ENCODE measurements at places on chromosomes 16 and 17.

- DNase-seq: no peak
Observed at GRCh38 chr17:42424991-42425610, 2.0 kb upstream of the CAVIN1 start.

DNA sequence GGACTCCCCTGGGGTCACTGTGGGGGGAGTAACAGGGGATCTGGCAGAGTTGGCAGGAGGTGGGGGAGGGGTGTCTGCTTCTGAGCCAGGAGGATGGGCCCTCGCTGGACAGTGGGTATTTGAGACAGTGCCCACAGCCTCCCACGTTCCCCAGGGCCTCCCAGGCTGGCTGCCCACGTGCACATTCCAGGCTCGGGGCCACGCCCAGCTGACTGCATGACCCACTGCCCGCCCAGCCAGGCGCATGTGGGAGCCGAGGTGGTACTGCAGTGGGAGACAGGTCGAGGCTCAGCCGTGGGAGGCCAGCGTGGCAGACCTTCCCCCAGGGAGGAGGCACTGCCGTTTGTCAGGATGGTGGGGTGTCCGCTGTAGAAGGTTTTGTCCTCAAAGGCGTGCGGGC lies 38.8 kb downstream of the BAHCC1 start:
- no peak for DNase-seq

DNA sequence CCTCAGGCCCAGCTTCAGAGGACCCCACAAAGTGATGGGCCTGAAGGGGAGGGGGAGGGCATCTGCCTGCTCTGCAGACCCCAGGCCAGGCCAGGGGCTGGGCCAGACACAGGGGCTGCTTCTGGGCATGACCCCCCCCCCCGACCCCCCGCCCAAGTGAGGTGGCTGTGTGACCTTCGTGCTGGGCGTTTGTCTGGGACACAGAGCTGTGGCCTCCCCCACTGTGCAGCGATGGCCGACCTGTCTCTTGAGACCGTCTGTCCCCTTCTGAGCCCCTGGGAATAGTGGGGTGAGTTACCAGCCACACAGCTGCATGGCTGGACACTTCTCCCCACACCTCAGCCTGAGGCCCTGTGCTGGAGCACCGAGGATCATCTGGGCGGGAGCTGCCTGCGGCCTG lies 34.8 kb upstream of the GNG13 start:
- no peak for DNase-seq

DNA sequence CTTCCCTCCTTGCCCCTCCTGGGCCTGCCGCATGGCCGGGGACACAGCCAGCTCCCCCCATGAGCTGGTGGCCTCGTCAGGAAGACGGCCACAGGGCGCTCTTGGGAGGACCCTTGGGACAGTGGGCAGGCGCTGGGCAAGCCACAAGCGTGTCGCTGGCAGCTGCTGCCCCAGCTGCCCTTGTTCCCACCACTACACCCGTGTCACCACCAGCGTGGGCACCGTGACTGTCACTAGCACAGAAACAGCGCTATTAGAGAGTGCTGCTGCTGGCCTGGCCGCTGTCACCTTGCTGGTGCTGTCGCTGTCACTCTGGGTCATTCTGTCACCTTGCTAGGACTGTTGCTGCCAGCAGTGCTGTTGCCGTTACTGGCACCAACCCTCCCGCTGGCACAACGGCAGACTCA lies 47.2 kb downstream of the ZFPM1 start:
- DNase-seq: no peak

DNA sequence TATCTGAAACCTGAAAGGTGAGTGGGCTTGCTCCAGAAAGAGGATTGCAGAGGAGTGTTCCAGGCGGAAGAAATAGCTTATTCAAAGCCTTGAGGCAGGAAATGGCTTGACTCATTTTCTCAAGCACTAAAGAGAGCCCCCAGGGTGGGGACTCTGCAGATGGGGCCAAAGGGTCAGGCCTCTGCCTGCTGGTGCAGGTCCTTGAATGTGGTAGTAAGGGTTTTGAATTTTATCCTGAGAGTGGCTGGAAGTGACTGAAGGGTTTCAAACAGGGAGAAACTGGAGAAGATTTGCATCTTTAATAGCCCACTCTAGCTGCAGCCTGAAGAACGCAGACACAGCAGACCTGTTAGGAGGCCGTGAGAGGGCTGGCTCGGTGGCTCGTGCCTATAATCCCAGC lies 144.4 kb downstream of the CCT6B start:
- no peak for DNase-seq

GRCh38 chr17:78962345-78962983 lies 17.3 kb downstream of the LGALS3BP start:
- DNase-seq: no peak

- peak; percentile 29 for DNase-seq
Observed at GRCh38 chr16:525520-526180, 1.9 kb upstream of the CAPN15 start.

DNA sequence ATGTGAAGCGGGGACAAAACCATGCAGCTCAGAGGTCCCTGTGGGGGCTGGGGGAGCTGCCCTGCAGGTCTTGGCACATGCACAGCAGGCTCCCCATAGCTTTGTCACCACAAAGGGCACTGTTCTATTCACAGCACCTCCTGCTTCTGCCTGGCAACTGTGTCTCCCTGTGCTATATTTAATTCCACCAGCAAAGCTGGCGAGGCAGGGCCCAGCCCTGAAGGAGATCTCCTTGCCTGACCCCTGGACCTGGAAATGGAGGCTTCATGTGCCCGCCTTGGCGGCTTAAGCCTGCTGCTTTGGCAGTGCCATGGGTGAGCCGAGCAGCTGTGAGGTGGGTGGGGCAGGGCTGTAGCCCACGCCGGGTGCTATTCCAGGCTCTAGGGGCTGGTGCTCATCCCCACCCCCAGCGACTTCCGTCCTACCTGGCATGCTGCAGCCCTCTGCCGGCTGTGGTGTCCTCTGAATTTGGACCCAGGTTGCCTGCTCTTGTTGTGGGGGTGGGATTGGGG lies 6.8 kb downstream of the LDHD start:
- no peak for DNase-seq

DNA sequence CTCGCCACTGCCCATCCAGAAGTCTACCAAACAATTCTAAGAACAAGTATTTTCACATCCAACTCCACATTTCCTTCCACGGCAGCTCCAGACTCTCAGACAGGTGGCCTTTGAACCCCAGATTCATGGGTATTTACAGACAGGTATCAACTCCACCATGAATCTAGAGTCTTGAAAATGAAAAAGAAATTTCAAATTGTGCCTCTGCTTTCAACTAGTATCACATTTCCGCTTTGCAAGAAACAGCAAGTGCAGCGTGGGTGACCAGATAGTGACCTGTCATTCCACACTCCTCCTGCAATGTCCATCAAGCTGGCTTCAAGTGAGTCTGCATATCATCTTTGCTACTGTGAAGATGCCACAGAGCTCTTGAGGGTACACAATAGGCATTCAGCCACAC lies 232.4 kb upstream of the RPL38 start:
- no peak for DNase-seq

GRCh38 chr17:82390860-82391435 lies 19.4 kb downstream of the UTS2R start:
- DNase-seq: no peak

DNA sequence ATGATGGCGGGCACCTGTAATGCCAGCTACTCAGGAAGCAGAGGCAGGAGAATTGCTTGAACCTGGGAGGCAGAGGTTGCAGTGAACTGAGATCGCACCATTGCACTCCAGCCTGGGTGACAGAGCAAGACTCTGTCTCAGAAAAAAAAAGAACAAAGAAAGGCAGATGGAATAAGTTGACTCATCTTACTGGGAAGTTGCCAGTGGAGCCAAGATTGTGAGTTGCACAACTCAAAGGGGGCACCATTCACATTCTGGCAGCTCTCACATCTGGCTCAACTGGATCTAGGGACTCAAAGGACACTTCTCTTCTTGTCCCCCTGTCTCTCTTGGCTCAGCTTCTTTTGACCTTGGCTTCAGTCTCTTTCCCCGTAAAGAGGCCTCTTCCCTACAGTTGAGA lies 53.7 kb upstream of the ETV4 start:
- DNase-seq: peak; percentile 44

- DNase-seq: no peak
Observed at GRCh38 chr16:48629531-48629930, 19.6 kb upstream of the N4BP1 start.

GRCh38 chr16:67177743-67178699 lies 5.7 kb downstream of the MATCAP1 start:
- DNase-seq: no peak

GRCh38 chr17:65078441-65079160 lies 22.1 kb upstream of the GNA13 start:
- no peak for DNase-seq

DNA sequence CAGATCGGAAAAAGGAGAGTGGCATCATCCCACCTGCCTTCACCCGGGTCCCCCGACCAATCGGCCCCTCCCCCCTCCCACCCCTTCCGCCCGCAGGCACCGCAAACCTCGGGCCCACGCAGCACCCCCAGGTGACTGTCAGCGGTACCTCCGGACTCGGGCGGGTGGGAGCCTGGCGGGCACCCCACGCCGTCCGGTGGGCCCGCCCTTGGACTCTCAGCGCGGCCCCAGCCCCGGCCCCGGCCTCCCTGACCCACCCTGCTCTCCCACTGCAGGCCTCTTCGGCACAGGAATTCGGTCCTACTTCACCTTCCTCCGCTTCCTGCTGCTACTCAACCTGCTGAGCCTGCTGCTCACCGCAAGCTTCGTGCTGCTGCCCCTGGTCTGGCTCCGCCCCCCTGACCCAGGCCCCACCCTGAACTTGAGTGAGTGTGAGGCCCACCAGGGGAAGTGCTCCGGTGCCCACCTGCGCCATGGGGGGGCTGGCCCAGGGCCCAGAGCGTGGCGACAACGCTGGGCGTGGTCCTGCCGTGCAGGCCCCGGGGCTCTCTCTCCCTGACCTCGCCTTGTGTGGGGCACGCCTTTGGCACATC lies 1.6 kb downstream of the TMC8 start:
- DNase-seq: no peak

GRCh38 chr17:39979893-39980350 lies 685 bp upstream of the PSMD3 start:
- no peak for DNase-seq

DNA sequence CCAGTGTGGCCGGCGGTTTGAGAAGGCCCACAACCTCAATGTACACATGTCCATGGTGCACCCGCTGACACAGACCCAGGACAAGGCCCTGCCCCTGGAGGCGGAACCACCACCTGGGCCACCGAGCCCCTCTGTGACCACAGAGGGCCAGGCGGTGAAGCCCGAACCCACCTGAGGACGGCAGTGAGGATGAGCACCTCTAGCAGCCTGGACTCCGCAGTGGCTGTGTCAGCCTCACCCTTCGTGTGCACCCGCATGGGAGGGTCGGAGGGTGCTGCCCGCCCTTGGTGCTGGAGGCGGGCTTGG lies 16.7 kb downstream of the ZNF276 start:
- no peak for DNase-seq

DNA sequence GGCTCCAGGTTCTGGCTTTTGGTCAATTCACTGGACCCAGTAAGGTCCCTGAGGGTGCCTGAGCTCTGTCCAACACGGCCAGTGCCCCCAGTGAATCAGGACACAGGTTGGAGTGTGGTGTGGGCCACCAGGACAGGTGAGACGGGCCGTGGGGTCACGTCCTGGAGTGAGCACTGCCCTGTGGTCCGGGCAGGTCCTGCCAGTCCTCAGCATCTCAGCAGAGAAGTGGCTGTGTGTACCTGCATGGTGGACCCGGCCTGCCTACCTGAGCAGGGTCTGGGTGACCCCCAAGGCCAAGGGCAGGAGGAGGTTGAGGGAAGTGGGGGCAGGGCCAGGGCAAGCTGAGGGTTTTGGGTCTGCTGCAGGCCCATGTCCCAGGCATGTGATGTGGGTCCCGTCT lies 1.9 kb upstream of the GNG13 start:
- no peak for DNase-seq

DNA sequence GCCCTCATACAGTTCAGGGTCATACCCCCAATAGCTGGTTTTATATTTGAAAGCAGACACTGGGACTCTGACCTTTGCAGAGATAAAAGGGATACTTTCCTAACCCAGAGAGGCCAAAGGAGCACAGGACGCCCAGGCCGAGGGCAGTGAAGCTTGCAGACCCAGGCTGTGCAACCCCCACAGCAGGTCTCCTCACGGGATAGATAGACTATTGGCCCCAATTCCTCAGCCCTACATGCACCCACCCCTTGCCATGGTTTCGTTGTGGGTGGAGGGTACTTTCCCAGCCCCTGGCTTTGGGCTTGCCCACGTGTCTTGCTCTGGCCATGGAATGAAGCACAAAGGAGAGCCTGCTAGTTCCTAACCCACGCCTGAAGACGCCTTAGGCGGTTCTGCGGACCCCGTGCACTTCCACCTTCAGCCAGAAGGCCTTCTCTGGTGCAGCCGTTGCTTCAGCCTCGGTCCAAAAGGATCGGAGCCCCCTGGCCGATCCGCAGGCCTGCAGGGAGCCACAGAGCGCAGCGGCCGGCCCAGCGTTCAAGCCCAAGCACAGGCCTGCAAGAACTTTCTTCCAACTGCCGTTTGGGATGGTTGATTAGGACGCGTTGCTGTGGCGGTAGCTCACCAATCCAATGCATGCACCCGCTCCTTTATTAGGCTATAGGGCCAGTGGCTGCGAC lies 9.8 kb upstream of the BRCA1 start:
- no peak for DNase-seq

DNA sequence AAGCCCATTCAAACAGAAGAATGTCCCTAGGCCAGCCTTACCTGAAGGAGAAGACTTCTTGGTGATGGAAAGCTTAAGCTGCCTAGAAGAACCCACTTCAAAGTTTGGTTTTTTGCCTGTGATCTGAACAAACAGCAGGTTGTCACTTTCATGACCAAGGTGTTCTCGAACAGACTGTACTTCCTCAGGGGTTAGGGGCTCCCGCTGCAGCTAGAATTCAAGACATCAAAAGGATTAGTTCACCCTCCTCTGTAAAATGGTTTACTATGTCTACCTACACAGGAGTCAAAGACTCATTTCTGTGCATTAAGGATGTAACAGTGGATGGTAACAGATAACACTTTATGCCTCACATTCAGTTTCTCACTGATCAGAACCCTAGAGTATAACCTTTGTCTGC lies 13.2 kb downstream of the CIAPIN1 start:
- no peak for DNase-seq

DNA sequence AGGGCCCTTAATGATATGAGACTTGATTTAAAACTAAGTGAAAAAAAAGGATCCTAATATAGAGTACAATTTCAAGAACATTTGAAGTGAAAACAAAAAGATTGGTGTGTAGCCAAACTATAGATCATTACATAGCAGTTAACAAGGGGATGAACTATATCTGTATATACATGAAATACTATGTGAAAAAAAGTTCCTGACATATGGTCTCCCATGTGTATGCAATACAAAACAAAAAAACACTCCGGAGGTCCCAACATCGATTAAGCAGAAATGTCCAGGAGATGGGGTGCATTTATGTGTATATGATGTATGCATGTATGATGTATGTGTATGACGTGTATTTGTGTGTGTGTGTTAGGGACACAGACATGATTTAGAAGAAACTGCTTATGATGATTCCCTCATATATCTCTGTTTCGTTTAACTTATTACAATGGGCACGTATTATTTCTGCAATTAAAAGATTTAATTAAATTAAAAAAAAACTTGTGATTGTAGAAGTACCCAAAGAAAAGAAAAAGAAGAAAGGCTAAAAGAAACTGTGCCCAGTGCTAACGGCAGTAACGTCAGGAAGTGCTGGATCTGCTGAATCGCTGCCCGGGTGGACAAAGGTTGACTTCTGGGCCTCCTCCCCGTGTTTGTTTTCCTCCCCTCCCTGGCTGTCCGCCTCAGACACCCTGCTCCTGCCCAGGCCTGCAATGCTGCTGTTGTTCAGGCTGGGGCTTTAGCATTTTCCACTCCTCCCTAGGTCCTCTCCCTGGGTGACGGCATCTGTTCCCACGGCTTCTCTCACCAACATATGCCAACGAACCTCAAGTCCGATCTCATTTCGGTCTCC lies 36.9 kb downstream of the TBX4 start:
- no peak for DNase-seq

GRCh38 chr17:61015966-61016365 lies 338.3 kb downstream of the BCAS3 start:
- DNase-seq: peak; percentile 29

GRCh38 chr17:19554393-19554792 lies 20.7 kb downstream of the SLC47A1 start:
- no peak for DNase-seq

Data from AG09319 (cell line).